Heart right ventricle (tissue), 16 donors: ENCODE measurements at places on chromosomes 11 and 22. TPM values are rescaled to one million over a fixed set of nuclear protein-coding genes. Genes with fewer than 3 reads are reported as not detected.

DNA sequence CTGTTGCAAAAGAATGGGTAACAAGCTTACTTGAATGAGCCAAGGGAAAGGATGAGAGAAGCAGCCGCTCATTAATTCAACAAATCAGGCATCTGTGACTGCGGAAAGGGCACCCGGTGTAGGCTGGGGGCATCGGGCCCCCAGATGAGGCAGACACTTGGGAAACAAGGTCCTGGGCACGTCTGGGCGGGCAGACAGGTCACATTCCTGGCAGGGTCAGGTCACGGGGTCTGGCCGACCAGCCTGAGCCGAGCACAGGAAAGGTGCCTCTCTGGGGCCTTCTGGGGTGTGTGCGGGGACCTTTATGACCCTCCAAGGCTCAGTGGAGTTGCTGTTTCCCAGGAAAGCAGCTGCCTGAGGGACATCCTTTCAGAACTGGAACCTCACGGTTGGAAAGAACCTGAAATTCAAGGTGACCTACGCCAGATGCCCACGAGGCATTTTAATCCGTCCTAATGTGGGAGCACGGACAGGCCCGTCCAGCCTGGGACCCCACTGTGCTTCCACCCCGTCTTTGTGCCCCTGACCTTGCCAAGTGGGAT is 57.1 kb downstream of the ST14 start:
- DNase-seq: no peak

- no peak for DNase-seq
Measured at GRCh38 chr11:62204430-62204829, 4.0 kb upstream of the SCGB2A1 start.

- DNase-seq: no peak
Measured at GRCh38 chr22:40051322-40051721, 56.6 kb downstream of the FAM83F start.

GRCh38 chr11:70578371-70578770 is 180.0 kb downstream of the CTTN start:
- no peak for DNase-seq

DNA sequence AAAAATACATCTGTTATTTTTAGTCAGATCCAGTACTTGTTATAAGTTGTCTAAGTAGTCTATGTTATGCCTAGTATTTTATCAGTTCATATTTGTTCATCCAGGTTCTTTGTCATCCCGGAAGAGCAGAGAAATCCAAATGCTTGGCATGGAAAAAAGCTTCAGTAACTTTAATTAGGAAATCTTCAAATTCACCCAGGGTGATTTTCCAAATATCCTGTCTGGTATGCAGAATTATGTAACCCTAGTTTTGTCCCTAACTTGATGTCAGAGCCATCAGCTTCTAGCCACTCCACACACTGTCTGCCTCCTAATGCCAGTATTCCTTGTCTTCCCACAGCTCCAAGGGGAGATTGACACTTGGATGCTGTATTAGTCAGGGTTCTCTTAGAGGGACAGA is 216.2 kb downstream of the ARHGAP42 start:
- no peak for DNase-seq

DNA sequence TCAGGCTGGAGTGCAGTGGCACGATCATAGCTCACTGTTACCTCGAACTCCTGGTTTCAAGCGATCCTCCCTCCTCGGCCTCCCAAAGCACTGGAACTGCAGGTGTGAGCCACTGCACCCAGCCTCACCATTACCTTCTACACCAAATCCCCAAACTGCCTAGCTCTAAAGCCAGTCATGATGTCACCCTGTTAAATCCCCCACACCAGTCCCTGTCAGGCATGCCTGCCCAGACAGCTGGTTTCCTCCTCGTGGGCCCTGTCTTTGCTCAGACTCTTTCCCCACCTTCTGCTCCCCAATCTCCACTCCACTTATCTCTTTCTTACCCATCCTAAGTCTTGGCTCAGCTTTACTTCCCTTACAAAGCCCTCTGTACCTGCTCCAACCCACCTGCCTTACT is 12.5 kb upstream of the EXPH5 start:
- no peak for DNase-seq

DNA sequence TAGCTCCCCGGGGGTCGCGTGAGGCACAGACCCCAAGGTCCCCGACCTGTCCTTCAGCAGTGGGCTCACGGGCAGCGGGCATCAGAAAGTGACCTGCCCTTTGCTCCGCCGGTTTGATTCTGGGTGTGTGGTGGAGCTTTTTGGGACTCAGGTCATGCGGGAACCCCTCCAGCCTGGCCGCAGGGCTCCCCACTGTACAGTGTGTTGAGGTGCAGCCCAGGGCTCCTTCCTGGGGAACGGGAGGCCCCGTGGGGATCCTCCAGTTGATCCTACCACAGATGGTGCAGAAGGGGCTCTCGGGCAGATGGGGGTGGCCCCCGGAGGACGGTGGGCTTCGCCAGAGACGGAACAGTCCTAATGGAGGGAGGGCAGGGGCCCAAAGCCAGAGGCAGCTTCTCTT is 24.2 kb downstream of the MUC6 start:
- DNase-seq: no peak

GRCh38 chr11:128752379-128752778 is 58.5 kb downstream of the FLI1 start:
- no peak for DNase-seq

- DNase-seq: no peak
Measured at GRCh38 chr22:25451480-25452114, 112.9 kb upstream of the GRK3 start.

XRCC6 gene
- total RNA-seq: 192 TPM

HTR3B gene
- not detected for total RNA-seq

SHISAL1 gene
- total RNA-seq: 1.7 TPM

SLC22A12 gene
- total RNA-seq: not detected
